ENCODE measurements at places on chromosomes 4 and X.
A peak's percentile ranks its signal among the peaks of the same experiment; 100 is the strongest.

- peak; percentile 15 for DNase-seq
Measured at GRCh38 chr4:132063829-132064228, 1085.3 kb upstream of the PCDH10 start.

GRCh38 chr4:53547983-53548382, 43.3 kb downstream of the LNX1 start:
- DNase-seq = no peak

DNA sequence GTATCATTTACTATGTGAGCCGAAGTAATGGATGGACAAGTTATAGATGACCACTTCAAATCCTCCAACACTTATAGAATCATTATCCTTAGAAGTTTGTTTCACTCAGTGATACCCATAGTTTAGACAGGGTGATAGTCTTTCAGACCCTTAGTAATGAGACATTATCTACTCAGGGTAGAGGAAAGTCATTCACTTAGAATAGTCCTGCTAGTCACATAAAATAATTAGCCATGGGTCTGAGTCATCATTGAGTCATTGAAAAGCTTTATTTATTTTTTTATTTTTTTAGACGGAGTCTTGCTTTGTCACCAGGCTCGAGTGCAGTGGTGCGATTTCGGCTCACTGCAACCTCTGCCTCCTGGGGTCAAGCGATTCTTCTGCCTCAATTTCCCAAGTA, 321.7 kb upstream of the FSTL5 start:
- DNase-seq = no peak

DNA sequence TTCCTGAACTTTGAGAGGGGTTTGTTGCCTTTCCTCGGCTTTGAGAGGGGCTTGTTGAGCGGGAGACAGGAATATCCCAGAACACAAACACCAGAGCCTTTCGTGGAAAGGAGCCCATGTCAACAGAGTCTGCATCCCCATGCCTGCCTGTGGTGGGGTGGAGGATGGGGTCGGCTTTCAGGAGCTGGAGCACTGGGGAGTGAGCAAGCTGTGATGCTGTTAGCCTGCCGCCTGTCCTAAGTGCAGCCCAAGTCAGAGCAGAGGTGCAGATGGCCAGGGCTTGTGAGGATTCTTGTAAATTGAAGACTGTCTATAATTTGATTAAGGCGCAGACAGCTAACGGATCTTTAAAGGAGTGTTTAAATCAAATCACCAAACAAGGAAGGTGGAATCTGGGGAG, 103.3 kb upstream of the ANK2 start:
- no peak for DNase-seq

GRCh38 chr4:125338814-125339213, 24.1 kb downstream of the FAT4 start:
- no peak for DNase-seq

GRCh38 chrX:132025041-132025440, 1.9 kb downstream of the STK26 start:
- no peak for DNase-seq

DNA sequence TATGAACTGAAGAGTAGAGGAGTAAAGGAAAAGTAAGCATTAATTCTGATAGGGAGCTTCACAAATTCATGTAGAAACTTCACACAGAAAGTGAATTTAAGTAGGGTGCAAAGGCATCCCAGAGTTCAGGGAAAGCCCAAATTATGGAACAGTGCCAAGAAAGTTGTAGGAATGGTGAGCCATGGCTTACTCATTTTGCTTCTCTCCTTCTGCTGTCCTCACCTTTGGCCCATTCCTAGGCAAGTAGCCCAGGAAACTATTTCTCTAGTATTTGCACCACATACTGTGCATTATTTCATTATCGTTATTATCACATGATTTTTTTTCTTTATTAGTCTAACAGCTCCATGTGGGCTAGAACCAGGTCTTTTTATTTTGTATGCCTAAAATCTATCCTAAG, 34.9 kb upstream of the IL1RAPL1 start:
- DNase-seq = no peak

GRCh38 chr4:186081202-186081807, 12.3 kb downstream of the TLR3 start:
- no peak for DNase-seq

DNA sequence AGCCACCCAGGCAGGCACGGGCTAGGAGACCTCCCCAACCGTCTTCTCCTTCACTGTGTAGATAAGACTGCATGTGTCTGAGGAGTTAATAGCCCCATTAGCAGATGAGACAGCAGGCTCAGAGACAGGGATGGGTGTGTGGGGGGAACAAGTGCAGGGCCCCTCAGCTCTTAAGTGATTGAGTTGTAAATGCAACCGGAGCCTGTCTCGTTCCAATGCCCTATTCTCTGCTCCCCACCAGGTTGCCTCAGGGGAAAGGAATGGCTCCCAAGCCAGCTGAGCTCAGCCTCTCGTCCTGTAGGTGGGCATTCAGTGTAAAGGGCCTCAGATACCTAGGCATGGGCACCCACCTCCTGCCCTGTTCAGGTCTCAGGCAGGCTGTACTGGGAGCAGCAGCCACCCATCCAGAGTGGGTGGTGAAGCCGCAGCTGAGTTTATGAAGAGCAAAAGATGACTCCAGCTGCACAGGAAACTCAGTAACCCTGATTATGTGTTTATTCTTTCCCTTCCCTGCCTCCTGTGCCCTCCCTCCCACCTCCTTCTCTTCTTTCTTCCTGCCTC, 87.3 kb downstream of the PJA1 start:
- no peak for DNase-seq

GRCh38 chr4:170109586-170110284, 20.0 kb upstream of the AADAT start:
- no peak for DNase-seq

DNA sequence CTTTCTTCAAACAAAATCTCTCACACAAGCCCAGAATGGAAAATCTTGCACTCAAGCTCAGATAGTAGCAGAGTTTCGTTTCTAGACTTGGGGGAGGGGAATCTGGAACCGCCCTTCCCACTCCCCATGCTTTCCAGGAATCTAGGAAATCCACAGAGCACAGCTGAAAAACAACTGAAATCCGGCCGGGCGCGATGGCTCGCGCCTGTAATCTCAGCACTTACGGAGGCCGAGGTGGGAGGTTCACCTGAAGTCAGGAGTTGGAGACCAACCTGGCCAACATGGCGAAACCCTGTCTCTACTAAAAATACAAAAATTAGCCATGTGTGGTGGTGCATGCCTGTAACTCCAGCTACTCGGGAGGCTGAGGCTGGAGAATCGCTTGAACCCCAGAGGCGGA, 127.3 kb upstream of the SLC34A2 start:
- DNase-seq = no peak

- no peak for DNase-seq
Measured at GRCh38 chrX:9682456-9682855, 83.2 kb downstream of the GPR143 start.

GRCh38 chr4:9874385-9874784, 93.0 kb downstream of the DRD5 start:
- DNase-seq = no peak

DNA sequence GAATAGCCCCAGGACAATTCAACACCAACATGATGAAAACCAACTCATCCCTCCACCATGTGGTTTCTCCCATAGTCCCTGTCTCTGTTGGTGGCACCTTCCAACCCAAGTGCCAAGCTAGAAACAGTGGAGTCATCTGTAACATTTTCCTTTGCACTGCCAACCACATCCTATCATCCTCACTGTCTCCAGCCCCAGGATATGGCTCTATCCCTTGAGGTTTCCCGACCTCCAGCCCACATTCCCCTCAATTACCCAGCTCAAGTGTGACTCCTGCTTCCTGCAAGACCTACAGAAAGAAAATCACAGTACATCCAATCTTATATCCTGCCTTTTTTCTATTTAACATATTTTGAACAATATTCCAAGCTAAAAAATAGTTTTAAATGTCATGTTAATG, 24.2 kb downstream of the PNMA6F start:
- DNase-seq = no peak

GRCh38 chrX:155314260-155314659, 20.2 kb downstream of the CLIC2 start:
- no peak for DNase-seq

- no peak for DNase-seq
Measured at GRCh38 chrX:83658731-83659130, 150.6 kb downstream of the POU3F4 start.

- no peak for DNase-seq
Measured at GRCh38 chr4:122762520-122762919, 30.0 kb downstream of the BBS12 start.

DNA sequence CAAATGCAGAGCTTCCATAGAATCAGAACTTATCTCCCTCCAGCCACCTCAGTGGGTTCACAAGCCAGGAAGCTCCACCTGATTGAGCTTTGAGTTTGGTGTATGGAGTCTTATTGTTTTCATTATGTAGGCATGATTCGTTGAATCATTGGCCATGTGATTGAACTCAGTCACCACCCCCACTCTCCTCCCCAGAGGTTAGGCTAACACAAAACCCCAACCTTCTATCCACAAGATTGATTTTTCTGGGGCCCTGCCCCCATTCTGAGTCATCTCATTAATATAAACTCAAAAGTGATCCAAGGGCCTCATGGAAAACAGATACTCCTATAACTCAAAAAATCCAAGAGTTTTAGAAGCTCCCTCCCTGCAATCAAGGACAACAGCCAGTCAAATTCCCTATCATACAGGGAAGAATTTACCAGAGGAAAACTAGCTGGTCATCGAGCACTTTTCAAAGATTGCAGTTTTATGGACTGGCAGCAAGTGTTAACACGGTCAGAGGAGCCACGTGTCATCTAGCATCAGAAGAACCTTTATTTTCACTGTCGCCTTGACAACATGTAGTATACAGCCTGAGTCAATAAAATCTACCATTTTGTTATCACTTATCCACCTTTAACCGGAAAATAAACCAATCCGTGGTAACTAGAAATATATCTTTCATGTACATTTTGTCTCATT, 35.9 kb upstream of the GUCY1B1 start:
- DNase-seq = no peak

- no peak for DNase-seq
Measured at GRCh38 chr4:1166509-1167243, 5.7 kb downstream of the SPON2 start.

- DNase-seq = no peak
Measured at GRCh38 chrX:119539872-119540271, 25.3 kb downstream of the STEEP1 start.

DNA sequence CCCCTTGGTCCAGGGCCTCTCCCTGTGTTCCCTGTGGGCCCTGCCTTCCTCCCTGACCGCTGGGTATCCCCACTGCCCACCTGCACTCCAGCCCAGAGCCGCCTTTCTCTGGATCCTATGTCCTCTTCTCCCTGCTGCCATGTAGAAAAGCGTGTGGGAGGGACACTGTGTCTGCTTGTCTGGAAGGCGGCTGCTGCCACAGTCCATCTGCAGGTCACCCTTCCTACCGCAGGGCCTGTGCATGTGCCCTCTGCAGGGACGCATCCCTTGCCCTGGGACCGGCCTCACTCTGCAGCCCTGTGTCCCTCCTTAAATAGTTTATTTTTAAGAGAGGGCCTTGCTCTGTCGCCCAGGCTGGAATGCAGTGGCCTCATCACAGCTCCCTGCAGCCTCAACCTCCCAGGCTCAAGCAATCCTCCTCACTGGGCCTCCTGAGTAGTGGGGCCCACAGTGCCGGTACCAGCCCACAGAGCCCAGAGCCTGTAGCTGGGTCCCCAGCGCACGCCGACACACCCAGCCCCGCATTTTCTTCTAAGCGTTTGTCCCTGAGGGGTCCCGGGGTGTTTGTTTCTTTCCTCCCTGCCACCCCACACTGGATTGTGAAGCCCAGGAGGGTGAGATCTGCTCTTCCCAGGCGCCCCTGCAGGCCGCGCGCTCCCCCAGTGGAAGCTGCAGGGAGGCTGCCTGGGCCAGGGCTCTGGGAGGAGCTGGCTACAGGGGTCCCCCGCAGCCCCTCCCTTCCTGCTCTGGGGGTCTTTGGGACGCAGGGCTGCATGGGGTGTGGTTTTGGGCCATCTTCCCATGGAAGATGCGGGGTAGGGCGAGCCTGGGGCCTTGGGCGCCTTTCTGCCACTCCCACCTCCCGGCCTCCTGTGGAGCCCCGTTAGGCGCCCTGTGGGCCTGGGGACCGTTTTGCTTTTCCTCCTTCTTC, 12.8 kb upstream of the NAT8L start:
- no peak for DNase-seq

Measured in NCI-H748 treated with DMSO at 0.1 percent for 48 hours (cell line).